ENCODE measurements at places on chromosomes 2 and 18.

GRCh38 chr18:58314284-58314683, 270.3 kb downstream of the NEDD4L start:
- peak; percentile 88 for DNase-seq

GRCh38 chr2:7633566-7634153, 716.4 kb downstream of the RNF144A start:
- DNase-seq, result no peak

GRCh38 chr18:27227721-27228120, 42.6 kb upstream of the CHST9 start:
- DNase-seq, result no peak

GRCh38 chr2:146323564-146323963, 1521.3 kb upstream of the ACVR2A start:
- no peak for DNase-seq

DNA sequence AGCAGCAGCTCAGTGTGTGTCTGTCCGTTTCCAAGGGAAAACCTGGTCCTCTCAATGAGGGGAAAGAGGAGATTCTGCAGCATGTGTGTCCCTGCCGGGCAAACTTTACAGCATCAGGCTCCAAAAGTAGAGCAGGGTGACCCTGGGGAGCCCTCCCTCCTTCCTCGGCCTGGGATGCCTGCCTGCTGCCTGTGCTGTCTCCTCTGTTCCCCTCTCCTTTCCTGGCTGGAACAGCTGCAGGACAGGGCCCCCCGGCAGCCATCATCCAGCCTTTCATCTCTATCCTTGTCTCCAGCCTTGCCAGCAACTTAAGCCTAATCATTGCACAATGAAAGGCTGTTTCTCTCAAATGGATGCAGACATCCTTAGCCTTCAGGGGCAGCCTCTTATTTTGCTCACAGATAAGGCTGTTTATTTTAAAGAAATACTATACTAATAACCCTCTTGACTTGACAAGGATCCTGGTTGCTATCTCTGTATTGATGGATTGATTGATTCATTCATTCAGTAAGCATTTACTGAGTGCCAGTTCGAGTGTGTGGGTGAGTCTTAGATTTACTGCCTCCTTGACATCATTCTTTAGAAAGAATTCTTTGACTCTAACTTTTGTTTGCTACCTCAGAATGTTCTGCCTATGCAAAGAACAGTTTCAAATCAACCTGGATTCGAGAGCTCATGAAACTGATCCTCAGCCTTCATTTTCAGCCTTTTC, 40.6 kb upstream of the EDAR start:
- no peak for DNase-seq

All from suppressor macrophage (primary cell).